ENCODE measurements at places on chromosomes 2 and 18. TPM values are rescaled to one million over a fixed set of nuclear protein-coding genes. Genes with fewer than 3 reads are reported as not detected.

GRCh38 chr2:147628971-147629421 lies 215.8 kb upstream of the ACVR2A start:
- no peak for DNase-seq

GRCh38 chr2:231727621-231728020 lies 19.3 kb downstream of the PTMA start:
- no peak for DNase-seq

- no peak for DNase-seq
Observed at GRCh38 chr2:115070002-115070401, 627.6 kb downstream of the DPP10 start.

DNA sequence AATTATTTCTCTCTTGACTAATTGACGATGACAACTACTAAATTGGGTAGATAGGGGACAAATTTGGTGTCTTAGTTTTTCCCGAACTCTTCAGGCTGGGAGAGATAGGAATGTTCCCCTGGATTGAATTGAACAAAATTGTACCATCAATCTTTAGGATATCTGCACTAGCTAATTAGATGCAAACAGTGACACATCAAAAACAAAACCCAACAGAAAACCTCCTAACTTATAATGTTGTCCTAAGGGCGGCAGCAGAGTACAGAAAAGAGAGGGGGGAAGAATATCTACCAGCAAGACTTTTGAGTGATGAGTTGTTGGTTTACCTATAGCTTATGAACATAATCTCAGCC lies 342.9 kb downstream of the INSIG2 start:
- peak; percentile 16 for DNase-seq

DNA sequence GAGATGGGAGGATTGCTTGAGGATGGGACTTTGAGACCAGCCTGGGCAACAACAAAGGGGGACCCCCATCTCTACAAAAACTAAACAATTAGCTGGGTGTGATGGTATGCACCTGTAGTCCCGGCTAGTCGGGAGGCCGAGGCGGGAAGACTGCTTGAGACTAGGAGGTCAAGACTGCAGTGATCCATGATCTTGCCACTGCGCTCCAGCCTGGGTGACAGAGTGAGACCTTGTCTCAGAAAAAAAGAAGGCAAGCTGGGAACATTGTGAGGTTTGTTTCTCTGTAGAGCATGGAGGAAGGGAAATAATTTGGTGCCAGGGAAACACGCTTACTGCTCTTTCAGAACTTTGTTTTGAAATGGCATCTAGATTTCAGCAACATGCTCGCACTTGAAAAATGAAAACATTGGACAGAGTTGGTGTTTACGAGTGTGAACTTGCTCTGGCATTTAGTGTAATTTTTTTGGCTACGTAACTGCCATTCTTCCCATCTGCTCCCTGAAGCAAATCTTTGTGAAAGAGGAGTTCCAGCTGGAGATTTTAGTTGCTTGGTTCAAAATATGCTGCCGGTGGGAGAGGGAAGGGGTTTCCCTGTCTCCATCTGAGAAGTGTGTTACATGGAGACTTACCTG lies 125.6 kb upstream of the DLX2 start:
- no peak for DNase-seq

DNA sequence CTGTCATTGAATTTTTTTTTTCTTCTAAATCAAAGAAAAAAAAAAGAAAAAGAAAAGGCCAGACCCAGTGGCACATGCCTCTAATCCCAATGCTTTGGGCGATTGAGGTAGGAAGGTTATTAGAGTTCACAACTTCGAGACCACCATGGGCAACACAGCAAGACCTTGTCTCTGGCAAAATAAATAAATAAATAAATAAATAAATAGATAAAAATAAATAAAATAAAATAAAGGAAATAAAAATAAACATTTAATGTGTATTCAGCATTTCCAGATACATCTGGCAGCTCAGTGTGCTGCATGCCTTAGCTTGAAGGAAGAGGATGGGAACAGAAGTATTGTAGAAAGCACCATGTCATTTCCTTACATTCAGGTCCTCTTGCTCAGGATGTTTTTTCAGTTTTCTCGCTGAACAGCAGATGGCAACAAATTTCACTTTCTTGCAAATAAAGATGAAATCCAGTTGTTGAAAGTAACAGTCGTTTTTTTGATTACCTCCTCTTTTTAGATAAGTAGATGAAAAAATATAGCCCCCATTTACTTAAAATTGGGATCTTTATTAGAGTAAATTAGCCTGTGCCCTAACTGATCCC lies 25.7 kb upstream of the FAM178B start:
- peak; percentile 76 for DNase-seq

DNA sequence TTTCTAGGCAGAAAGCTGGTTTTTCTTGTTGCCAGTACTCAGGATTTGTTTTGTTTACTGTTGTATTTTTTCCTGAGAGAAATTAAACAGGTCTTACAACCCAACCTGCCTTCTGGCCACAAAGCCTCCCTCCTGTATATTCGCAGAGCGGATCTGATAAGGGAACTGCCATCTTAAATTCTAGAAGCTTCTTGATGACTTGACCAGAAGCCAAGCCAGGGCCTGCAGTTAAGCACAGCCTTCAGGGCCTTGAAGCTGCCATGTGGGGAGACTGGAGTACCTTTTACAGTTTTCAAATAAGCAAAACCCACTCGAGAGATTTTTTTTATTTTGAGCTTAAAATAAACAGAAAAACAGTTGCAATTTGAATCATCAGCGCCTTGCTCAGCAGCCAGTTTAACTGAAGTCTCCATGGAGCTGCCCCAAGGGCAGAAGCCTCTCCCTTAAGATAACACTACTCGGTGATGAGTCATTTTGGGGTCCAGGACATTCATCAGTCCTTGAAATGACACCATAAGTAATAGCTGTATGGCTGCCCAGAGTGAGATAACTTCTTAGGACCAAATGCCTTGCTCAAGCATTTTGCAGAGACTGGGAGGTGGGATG lies 51.5 kb upstream of the PHLPP1 start:
- DNase-seq = no peak

The DNAJC5G gene
- total RNA-seq = not detected

Measured in SK-MEL-5 (cell line).